ENCODE measurements at places on chromosomes 7 and 10.
A peak's percentile ranks its signal among the peaks of the same experiment; 100 is the strongest.

DNA sequence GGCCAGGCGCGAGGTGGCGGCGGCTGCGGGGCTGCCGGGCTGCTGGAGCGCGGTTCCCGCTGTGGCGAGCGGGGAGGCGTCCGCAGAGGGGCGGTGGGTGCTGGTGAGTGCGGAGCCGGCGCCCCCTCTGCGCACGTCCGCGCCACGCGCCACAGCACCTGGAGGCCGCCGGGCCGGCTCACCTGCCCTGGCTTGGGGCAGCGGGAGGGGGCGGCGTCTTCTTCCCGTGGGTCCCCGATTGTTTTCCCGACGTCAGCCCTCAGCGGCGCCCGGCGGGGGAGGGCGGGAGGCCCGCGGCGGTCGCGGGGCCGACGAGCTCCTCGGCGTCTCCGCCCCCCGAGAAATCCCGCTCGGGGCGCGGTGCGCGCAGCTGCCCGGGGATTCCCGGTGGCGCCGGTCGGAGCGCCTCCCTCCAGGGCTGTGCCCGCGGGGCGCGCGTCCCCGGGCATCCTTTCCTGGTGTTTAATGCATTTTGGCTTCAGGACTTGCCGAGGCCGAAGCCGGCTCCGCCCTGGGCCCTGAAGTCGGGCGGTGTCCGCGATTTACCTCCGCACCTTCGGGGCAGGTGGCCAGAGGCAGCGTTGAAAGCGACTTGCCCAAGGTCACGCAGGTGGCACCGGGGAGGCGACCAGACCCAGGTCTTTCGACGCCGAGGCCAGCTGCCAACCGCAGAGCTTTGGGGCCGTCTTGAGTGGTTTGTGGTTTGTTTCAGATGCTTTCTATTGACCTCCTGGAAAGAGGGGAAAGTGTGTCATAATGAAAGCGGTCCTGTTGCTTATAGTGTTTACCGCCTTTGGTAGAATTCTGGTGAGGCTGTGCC, 561 bp downstream of the PLEKHA1 start:
- DNase-seq, result peak; percentile 18

DNA sequence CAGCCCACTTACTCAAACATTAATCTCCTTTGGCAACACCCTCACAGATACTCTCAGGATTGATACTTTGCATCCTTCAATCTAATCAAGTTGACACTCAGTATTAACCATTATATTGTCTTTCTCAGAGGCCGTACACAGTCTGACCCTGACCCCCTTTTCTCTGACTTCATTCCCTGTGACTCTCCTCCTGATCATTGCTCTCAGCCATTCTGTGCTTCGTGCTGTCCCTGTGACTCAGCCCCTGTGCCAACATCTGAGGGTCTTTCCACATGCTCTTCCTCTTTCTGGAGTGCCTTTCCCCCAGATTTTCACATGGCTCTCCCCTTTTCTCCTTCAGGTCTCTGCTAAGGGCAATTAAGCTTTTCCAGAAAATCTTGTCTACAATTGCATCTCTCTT, 289.0 kb upstream of the PHYHIPL start:
- no peak for DNase-seq

DNA sequence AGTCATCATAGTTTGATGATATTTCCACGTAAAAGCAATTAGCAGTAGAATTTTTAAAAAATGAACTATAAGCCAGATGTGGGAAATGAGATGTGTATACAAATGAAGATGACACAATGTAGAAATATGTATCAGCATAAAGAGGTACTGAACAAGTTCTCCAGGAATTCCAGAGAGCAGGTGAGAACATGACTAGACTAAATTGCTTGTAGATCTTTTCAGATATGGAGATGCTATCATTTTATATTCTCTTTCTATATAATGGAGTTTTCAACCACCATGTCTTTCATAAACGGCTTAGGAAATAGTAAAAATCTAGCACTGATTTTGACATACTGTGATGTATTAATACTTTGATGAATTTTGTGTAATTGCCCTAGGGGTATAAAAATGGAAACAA, 130.9 kb downstream of the SEMA3D start:
- no peak for DNase-seq

GRCh38 chr7:24356718-24357386, 72.9 kb downstream of the NPY start:
- DNase-seq, result no peak

- DNase-seq, result no peak
Observed at GRCh38 chr7:127819975-127820731, 168.2 kb downstream of the SND1 start.

DNA sequence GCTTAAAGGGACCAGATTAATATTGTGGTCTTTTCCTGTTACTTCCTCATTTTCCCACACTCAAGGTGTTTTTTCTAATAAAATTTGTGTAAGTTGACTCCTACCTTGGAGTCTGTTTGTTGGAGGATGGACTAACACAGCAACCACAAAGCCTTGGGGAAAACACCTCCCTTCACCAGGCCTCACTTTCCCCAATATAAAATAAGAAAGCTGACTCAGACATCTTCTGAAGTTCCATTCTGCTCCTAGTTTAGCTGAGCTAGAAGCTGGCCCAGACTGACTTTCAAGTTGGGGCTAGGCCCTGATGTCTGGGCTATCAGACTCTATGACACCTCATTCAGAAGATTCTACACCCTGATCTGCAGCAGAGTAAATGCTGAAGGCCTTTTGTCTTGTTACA, 73.0 kb upstream of the ADRB1 start:
- DNase-seq, result no peak

DNA sequence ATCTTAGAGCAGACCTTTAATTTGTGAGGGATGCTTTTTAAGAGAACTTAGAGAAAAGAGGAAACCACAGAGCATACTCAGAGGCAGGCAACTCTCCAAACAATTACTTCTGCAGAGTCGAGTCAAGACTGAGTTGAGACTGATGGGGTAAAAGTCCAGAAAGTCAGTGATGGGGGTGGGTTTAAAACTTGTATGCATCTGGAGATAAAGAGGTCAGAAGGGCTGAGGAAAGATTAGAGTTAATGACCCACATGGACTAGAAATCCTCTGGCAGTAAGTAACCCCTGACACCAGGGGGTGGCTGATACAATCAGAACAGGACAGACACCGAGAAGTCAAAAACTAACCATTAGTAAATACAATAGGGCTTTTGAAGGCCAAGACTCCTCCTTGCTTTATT, 42.4 kb upstream of the SEPTIN7 start:
- DNase-seq, result peak; percentile 83

DNA sequence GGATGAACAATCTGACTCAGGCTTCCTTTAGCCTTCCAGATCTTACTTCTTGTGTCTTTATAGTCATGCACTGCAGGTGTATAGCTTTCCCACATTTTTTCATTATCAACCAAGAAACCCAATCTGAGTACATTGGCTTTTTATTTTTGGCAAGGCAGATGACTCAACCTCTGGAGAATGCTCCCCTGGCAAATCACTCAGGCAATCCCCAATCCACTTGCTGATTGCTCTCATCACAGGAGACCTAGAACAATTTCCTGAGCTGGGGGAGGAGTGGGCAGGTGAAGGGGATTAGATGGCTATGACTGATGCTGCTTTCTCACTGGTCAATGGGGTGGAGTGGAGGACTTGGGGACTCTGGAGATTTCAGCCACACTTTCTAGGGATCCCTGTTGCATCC, 134.4 kb downstream of the SLC16A9 start:
- no peak for DNase-seq

- DNase-seq, result no peak
Observed at GRCh38 chr7:142279601-142280000, 21.7 kb upstream of the PRSS58 start.
